ENCODE measurements at places on chromosomes 1 and 21.

- DNase-seq = no peak
Observed at GRCh38 chr1:55958498-55958897, 620.9 kb downstream of the PLPP3 start.

GRCh38 chr1:234246638-234247116 is 126.6 kb upstream of the COA6 start:
- DNase-seq = no peak

DNA sequence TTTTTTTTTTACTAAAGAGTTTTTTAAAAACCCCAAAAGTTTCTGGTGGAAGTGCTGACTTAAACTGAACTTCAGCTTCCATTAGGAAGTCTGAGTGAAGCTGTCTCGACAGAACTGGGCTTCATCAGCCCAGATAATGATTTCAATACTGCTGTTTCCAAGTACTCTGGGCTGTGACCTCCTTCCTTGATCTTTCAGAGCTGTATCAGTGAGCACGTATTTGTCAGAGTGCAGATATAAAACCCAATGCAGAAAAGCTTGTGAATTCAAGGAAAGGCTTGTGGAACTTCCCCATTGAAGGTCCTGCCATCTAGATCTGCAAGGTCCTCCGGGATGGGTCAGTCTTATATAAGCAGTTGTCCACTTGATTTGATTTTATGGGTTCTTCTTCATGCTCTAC is 50.1 kb upstream of the RGS21 start:
- no peak for DNase-seq

DNA sequence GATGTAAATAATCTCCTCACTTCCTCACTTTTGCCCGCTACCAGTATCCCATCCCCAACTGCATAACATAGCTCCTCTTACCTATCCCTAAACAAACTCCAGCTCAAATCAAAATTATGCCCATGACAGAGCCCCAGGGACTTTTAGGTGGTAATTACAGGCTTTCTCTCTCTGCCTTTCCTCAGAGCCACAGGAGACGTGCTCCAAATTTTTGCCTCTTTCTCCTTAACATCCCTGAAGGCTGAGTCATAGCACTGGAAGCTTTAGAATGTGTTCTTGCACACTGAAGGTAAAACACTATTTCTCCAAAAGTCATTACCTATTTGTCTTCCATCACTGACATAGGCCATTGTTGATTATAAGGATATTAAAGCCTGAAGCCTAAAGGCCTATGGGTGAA is 263.5 kb upstream of the PLD5 start:
- no peak for DNase-seq

DNA sequence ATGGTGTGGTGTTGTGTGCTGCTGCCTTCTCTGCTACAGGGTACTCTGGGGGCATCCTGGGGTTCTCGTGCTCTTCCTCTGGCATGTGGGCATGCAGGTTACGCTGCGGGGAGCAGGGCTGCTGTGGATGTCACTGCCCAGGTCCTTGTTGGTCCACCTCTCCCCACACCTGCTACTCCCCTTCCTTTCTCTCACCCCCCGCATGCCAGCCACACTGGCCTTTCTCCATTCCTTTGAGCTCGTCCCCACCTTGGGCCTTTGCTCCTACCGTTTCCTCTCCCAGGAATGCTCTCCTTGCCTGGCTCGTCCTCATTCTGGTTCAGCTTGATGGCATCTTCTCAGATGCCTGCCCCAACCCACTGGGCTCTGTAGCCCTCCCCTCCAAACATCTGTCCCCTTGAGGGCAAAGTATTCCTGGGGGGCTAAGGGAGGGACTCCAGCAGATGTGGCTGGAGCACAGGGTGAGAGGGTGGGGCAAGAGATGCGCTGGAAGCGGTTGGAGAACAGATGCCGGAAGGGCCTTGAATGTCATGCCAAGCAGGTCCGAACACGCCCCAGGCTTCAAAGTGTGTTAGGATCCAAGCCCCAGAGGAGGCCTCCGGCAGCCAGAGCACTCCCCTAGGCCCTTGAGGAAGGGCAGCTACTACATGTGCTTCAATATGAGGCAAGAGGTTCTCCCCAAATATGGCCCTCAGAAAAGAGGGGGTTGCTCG is 23.4 kb downstream of the DMRTB1 start:
- no peak for DNase-seq

- DNase-seq = no peak
Observed at GRCh38 chr1:224266105-224266914, 63.7 kb downstream of the NVL start.

DNA sequence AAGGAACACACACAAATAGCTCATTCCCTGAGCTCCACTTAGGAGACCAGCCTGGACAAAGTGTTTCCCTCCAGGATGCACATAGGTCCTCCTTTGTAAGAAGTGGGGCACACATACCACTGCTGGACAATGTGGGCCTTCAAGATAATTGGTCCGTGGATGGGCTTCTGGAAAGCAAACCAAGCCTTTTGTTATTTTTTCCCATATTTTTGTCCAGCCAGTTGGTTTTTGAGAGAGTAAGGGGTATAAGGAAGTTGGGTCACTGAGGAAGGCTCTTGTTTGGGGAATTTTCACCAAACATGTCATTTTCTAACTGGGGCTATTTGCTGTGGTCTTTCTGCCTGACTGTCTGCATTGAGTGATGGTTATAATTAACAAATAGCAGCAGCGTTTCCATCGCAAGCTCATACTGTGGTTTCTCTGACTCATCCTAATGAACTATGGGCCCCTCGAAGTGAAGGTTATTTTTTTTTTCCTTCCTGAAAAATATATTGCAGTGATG is 306.3 kb upstream of the DUSP10 start:
- DNase-seq = no peak

Data from AG09309 (cell line).